ENCODE measurements at places on chromosomes 3 and 15.

DNA sequence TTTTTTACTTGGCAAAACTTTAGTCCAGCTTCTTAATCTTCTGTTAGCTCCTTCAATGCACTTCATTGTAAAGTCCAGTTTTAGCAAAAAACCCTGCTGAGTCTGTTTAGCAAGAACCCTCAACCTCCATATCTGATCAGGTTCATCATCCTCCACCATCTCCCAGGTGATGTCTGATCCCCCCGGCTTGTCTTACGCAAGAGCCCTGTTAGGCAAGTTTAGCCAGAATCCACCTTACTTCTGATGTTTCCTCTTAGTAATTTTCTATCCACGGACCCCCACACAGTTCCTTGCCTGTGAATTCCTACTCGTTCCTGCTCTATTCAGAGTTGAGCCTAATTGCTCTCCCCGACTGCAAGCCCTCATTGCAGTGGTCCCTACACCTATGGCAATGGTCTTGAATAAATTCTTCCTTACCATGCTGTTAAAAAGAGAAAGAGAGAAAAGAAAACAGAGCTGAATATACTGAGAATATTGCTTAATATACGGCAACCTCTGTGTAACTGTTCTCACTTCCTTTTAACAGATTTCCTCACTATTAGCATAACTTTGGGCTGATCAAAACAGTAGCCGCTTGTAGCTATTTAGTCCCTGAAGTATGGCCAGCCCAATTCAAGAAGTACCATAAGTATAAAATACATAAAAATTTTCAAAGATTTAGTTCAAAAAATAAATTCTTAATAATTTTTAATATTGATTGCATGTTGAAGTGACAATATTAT lies 78.7 kb upstream of the MME start:
- DNase-seq, result no peak

DNA sequence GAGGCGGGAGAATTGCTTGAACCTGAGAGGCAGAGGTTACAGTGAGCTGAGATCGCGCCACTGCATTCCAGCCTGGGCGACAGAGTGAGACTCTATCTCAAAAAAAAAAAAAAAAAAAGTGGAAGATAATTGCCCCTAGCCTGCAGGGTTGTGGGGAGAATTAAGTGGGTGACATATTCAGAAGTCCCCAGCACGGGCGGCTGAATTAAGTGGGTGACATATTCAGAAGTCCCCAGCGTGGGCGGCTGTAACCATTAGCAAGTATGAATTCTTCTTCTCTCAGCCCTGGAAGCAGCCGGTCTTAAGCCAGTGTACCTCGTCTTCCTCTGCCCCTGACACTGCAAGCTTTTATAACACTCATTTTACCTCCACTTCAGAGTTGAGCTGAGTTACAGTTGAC lies 44.7 kb downstream of the FBLN2 start:
- DNase-seq, result no peak

GRCh38 chr3:61637088-61638051 lies 76.0 kb downstream of the PTPRG start:
- DNase-seq, result peak; percentile 15

DNA sequence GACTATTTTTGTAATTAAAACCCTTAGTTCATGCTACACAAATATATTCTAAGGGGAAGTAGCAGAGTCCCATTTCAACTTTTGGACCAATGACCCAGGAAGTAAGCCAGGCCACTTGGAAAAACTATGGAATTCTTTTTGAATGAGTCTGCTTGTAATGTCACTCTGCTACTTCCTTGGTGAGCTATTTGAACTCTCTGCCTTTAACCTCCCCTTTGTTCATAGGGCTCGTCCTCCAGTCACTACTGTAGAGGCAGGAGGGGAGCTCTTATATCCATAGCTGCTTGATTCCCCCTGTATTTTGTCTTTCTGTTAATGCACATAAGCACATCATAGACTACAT lies 119.6 kb downstream of the UACA start:
- DNase-seq, result peak; percentile 70
